ENCODE measurements at places on chromosomes 2 and 18. TPM values are rescaled to one million over a fixed set of nuclear protein-coding genes. Genes with fewer than 3 reads are reported as not detected.

Gene CYRIA
- total RNA-seq, result 0.51 TPM

Gene OXER1
- not detected for total RNA-seq

Gene THAP4
- total RNA-seq, result 61.8 TPM

Gene CNRIP1
- 0.11 TPM for total RNA-seq

Gene GDF7
- 0.03 TPM for total RNA-seq
